ENCODE measurements at places on chromosomes 3 and 15.
A peak's percentile ranks its signal among the peaks of the same experiment; 100 is the strongest.

DNA sequence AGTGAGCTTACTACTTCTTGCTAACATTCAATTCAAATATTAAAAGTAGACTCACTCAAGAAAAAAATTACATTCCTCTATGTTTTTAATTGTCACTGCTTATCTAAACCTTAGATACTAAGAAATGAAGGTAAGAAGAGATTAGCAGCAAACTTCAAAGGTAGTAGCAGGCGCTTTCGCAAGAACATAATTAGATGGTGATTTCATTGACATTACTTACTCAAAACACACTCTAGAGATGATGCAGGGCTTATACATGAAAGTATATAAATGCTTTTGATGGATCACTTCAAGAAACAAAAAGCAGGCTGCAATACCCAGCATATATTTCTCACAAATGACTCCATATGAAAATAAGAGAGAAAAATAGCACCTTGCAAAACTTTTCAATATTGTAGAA, 86.8 kb downstream of the FSIP1 start:
- no peak for DNase-seq

DNA sequence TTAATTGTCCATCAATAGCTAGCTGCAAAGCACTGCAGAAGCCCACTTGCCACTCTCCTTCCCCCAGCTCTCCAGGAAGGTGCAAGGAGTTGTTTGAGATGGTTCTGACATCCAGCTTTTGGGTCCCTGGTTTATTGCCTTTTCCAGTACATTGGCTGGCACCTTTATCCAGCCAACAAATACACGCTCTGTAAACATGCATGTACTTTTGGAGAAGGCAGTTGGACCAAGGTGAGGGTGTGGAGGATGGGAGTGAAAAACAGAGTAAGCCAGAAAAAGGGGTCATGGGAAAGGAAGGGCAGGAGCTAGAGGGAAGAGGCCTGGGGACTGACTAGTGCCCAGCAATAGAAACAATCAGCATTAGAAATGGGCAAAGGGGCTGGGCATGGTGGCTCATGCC, 102.7 kb downstream of the CGNL1 start:
- no peak for DNase-seq

- no peak for DNase-seq
Observed at GRCh38 chr15:86629409-86630356, 550.0 kb downstream of the AGBL1 start.

DNA sequence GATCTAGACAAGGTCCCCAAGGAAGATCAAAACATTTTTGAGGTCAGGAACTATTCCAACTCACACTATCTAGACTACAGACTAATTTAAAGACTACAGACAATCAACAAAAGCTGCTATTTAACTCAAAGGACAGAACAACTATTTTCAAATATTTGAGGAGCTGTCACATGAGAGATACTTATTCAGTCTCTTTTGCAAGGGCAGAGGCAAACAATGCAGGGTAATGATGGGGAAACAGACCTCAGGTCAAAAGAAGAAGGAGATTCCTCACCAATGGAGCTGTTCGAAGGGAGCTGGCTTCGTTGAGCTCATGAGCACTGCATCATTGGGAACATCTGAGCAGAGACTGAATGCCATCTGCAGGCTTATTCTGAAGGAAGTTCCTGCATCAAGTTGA, 231.9 kb downstream of the DTWD1 start:
- DNase-seq = no peak

GRCh38 chr15:81146006-81146405, 11.9 kb downstream of the CFAP161 start:
- DNase-seq = no peak

DNA sequence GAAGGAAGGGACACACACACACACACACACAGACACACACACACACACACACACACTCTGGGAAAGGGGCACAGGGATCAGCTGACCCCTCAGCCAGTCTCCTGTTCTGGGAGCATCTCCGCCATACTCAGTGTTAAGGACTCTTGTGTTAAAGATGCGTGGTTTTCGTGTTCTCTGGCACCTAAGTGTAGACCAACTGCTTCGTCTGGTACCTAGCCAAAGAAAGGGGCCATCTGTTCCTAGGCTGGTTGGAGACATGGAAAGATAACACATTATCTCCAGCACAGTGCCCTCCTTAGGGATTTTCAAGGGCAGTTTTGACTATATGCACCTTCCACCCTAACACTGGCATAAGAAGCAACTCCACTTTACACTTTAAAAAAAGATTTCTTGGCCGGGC, 65.1 kb downstream of the EPHB1 start:
- DNase-seq = no peak

- DNase-seq = no peak
Observed at GRCh38 chr15:33526532-33526931, 215.8 kb downstream of the RYR3 start.

DNA sequence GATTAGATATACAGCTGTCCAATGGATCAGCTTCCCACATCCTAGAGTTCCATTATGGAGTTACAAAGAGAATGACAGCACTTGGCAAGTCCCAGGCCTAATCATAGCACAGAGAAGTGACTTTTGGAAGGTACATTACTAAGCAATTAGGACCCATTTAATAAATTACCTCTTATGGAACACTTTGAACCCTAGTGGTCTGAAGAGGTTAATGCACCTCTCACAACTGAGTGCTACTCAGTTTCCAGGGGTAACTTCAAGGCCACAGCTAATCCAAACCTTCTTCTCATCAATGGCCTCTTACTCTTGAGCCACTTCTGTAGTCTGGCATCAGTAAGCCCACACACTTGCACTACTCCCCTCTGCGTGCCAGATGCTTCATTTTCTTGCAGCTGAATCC, 34.9 kb upstream of the MEIS2 start:
- peak; percentile 2 for DNase-seq

GRCh38 chr3:29416514-29416913, 135.6 kb downstream of the RBMS3 start:
- DNase-seq = no peak

GRCh38 chr3:17747174-17747889, 4.9 kb upstream of the TBC1D5 start:
- no peak for DNase-seq

GRCh38 chr3:105970283-105970682, 101.5 kb upstream of the CBLB start:
- DNase-seq = no peak

DNA sequence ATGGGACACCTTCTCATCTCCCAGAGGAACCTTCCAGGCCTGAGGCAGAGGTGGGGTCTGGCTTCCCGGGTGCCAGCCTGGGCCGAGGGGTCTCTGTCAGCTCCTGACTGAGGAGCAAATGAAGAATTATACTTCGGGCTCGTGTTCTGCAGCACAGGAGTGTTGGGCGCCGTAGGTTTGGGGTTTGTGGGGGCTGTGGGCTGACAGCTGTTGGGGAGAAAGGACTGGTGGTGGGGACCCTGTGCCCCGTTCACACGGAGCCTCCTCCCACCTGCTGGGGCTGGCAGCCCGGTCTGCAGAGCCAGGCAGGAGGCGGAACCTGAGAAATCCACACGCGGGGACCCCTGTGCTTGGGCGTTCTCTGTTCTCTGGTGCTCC, 59.7 kb downstream of the ADAMTS7 start:
- no peak for DNase-seq

DNA sequence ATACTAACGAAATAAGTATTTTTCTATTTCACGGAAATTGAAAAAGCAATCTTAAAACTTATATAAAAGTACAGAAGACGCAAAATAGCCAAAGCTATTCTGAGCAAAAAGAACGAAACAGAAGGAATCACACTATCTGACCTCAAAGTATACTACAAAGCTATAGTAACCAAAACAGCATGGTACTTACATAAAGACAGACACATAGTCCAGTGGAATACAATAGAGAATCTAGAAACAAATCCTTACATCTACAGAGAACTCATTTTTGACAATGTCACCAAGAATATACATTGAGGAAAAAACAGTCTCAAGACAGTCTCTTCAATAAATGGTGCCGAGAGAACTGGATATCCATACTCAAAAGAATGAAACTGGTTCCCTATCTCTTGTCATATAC, 246.0 kb downstream of the ISL2 start:
- no peak for DNase-seq

DNA sequence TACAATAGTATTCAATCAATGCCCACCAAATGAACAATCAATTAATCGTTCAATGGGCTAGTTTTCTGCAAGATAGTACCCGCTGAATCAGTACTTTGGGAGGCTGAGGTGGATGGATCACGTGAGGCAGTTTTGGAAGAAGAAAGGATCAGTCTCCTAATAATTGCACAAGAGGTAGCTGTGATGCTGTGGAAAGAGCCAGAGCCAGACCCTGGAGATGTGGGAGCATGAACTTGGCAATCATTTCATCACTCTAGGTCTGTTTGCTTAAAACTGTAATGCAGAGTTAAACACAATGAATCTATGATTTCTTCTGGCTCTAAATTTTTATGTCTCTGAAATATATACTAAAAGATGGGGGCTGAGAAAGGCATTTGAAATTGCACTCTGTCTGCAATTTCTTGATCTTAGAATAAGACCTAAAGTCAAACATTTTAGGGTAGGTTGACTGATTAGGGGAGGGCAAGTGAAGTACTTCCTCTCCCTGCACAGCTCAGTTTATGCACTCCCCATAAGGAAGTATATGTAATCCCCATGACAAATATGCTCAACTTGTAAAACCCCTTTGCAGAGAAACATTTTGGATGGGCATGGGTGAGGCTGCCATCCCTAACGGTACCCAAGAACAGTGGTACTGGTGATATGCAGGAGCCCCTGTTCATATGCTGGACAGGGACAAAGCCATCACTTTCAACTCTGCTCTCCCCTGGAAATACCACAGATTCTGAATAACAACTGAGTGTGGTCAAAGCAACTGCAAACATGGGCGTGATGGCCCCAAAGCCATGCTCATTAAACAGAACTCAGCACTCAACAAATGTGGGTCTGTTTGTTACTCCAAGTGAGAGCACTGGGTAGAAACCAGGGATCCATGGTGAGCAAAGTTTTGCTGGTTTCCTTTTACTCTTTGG, 28.6 kb upstream of the SPATA12 start:
- no peak for DNase-seq

DNA sequence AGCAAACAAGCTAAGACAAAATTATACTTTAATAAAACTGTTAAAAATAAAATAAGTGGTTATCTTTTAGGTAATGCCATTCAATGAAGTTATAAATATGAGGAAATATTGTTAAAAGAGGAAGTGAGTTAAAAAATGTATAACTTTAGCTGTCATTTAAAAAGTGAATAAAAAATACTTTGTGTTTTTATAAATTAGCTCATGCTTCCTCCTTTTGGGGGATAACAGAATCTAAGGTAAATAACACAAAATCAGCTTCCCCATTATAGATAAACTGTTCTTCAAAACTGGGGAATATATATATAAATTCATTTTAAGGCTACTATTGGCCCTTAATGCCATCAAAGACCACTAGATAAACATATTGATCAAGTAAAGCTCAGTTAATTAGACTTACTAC, 113.7 kb upstream of the AADACL2 start:
- no peak for DNase-seq

- DNase-seq = no peak
Observed at GRCh38 chr3:80688814-80689213, 921.0 kb upstream of the ROBO1 start.

DNA sequence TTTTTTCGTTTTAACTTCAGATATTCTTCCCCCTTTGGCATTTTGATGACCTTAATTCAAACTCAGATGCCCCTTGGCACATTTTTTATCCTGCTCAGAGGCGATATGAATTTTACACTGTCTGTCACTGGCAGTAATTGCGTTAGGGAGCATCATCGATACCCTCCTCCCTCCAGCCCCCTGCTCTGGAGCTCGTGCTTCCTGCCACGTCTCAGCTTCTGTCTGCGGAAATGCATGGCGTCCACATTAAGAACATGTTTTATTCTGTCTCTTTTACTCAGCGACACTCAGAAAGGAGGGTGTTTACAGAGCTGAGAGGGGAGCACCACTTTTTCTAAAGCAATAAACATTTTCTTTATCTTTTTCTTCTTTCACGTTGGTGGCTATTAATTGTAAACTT, 254.2 kb downstream of the EBLN2 start:
- DNase-seq = no peak

- no peak for DNase-seq
Observed at GRCh38 chr3:148100476-148100875, 597.2 kb upstream of the AGTR1 start.

DNA sequence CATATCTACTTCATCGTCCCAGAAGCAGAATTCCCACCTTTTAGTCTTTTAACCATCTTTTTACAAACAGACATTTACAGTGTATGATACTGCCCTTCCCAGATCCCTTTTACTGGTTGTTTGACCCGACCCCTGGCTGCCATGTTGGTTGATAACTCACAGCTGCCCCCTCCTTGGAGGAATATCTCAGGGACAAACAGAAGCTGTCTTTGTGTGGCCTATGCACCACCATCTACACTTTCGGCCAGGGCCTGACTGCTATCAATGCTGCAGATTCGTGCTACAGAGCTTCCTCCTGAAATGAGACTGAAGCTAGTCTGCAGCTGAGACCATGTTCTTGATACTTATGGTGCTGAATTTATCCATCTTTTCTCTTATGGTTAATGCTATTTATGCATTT, 6.6 kb upstream of the POLQ start:
- DNase-seq = no peak

DNA sequence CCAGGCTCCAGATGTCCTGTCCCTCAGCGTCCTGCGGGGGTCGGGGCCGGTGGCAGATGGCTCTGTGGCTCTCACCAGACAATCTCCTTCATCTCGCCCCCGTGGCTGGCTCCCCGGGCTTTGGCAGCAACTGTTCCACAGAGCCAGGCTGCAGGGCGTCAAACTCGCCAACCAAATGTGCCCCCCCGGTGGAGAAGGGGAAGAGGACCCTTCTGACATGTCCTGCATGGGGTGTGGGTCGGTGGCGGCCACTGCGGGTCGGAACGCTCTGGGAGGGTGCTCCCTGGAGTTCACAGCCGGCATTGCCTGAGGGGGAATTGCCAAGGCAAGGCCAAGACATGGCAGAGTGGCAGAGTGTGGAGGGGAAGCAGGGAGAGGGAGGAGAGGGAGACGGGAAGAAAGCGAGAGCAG, 36.0 kb downstream of the BDH1 start:
- no peak for DNase-seq

DNA sequence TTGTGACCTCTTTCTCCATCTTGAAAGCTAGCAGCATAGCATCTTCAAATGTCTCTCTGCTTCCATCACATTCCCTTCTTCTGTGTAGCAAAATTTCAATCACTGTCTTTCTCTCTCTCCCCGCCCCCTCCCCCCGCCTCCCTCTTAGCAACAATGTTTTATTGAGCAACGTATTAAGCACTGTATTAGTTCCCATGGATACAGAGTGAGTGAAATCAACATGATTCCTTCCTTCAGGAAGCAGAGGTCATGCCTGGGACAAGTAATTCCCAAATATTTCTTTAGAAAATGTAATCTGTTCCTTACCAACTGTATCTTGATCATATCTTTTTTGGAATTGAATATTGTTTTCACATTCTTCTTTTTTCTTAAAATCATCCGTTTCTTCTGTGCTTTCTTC, 373.7 kb upstream of the NECTIN3 start:
- DNase-seq = no peak

- no peak for DNase-seq
Observed at GRCh38 chr3:190387578-190388213, at the start of gene CLDN16. Gene CLDN16 (plus strand): TSS chr3:190388163. CDS start chr3:190388330, 167 bp downstream.

DNA sequence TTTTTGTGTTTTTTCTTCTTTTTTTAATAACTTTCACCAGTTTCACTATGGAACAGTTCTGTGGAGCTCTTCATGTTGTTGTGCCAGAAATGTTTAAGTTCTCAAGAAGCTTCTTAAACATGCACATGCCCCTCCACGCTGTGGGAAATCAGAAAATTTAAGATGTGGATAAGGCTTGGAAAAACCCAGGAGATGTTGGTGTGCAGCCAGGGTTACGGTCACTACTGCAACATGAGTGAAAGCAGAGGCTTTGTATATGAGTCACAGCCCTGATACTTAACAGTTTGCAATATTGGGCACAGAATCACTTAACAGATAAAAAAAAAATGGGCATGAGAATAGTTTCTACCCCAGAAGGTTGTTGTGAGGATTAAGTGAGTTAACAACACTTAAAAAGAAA, 399.9 kb downstream of the LRTM1 start:
- no peak for DNase-seq

Data from COR-L47 (cell line).